ENCODE measurements at places on chromosomes 11 and 22.

DNA sequence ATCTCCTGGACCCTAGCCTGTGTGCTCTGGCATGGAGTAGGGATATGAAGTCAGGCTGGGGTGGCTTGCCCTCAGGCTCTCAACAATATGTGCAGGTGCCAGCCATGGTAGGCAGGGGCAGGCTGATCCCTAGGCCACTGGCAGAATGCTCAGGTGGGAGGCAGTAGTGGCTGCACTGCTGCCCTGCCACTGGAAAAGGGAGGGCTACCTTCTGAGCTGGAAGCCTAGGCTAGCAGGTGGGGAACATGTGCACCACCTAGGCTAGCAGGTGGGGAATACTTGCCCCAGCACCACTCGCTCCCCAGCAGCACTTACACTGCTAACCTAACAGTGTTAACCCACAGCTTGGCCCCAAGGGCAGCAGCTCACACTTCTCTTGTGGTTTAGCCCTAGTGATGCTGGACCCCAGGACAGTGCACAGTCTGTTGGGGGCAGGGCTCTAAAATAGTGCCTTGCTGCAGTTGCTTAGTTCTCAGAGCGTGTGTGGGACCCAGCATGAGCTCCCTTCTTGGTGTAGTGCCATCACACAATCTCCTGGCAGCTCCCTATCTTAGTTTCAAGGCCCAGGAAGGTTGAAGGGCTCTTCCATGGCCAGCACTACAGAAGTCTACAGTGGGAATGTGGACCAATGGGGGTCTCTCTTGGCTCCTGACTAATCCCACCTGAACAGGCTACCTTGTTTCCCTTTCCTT lies 130.8 kb downstream of the FCHSD2 start:
- DNase-seq, result no peak

DNA sequence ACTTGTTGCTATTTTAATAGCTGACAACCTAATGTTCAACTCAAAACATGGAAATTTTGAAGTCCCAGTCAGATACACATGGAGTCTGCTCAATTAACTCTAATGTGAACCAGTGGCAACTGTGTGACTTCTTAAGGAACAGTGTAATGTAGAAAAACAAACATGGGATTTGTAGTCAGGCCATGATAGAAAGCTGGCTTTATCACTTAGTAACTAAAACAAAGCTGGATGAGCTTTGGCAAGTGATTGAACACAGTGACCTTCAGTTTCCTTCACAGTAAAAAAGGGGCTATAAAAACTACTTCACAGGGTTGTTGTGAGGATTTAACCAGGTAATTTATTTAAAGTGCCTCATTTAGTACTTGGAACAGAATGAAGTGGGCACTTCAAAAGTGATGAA lies 62.6 kb downstream of the PRCP start:
- DNase-seq, result no peak

DNA sequence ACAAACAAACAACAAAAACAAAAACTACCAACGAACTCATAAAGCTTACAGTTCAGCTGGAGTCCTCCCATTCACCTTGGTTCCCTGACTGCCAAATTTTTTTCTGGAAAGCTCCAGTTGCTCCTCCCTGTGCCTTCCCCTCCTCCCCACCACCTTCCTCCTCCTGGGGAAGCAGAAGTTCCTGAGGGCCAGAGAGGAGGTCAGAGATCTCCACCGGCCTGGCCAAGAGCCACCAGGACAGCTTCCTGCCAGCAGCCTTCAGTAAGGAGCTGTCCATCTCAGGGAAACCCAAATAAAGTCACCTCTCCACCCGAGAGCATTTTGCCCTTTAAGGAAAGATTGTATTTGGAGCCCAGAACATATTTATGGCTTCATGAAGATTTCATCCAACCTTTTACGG lies 20.0 kb downstream of the APLNR start:
- no peak for DNase-seq

GRCh38 chr11:94297985-94298576 lies 6.3 kb upstream of the IZUMO1R start:
- DNase-seq, result no peak

- no peak for DNase-seq
These were observed 63.5 kb upstream of the DRD2 start for GRCh38 chr11:113538451-113539412.

DNA sequence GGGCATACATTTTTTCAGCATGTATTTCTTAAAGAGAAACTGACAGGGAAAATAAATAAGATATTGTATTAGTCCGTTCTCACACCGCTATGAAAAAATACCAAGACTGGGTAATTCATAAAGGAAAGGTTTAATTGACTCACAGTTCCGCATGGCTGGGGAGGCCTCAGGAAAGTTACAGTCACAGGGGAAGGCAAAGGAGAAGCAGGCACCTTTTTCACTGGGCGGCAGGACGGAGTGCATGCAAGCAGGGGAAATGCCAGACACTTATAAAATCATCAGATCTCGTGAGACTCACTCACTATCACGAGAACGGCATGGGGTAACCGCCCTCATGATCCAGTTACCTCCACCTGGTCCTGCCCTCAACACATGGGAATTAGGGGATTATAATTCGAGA lies 44.2 kb downstream of the PPFIA1 start:
- no peak for DNase-seq

- DNase-seq, result no peak
These were observed 46.1 kb downstream of the GDPD5 start for GRCh38 chr11:75479597-75480145.

DNA sequence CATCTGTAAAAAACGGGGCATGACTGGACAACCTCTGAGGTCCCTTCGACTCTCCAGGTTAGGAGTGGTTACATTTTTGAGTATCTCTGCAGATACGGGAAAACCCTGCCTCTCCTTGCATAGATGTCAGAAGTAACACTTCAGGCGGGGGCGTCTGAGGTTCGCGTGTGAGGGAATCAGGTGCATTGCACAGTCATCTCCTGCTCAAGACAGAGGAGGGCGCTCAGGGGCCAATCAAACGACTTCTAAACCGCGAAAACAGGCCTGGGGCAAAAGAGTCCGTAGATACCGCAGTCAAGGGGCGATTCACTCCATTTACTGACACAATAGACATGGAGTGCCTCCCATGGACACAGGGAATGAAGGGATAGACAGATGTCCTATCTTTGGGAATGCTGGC lies 31.7 kb downstream of the KIRREL3 start:
- no peak for DNase-seq

- no peak for DNase-seq
These were observed 8.3 kb downstream of the GAL3ST1 start for GRCh38 chr22:30566125-30566524.

GRCh38 chr11:33320814-33321330 lies 63.7 kb downstream of the HIPK3 start:
- DNase-seq, result no peak

DNA sequence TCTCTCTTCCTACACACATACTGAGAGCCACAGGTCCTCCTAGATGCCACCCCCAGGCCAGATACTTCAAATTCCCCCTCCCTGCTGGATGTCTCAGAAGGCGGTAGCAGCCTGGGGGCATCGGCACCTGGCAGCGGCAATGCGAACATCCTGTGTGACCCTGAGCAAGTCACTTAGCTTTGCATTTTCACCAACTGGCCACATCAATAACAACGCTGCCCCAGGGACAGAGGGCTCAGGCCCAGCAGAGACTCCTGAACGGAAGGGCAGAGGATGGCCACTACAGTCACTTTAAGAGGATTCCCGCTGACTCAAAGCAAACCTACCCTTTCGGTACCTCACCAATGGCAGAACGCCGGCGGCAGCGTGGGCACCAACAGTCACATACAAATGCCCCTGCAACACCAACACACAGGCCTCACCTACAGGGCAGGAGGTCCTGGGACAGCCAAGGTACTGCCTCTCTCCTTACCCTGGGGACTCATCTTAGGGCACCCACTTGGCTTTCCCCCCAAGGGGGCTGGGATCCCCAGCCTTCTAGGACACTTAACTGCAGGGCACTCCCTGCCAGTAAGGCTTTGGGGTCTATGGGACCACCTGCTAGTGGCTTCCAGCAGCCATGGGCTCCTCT lies 1.6 kb downstream of the LMO1 start:
- peak; percentile 48 for DNase-seq

DNA sequence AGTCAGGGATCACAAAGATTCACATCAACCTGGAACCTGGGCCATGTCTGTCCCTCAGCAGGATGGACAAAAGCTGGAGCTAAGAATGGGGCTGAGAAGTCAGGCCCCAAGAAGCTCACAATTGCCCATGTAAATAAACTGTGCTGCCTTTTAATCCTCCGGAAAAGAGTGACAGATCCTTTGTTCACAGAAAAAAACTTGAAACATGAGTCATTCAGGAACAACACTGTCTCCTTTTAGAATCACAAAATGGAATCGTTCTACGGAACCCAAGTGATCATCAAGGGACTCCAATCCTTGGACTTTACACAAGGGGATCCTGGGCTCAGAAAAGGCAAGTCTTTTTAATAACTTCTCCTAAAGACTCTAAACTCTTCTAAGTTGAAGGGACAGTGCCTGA lies 36.1 kb downstream of the RELT start:
- DNase-seq, result no peak

All from activated naive CD4-positive, alpha-beta T cell treated with anti-CD3 and anti-CD28 coated beads, Interleukin-2, amount 50 U/mL, for 72 hours (primary cell).